ENCODE measurements at places on chromosomes 5 and 9.
A peak's percentile ranks its signal among the peaks of the same experiment; 100 is the strongest.

DNA sequence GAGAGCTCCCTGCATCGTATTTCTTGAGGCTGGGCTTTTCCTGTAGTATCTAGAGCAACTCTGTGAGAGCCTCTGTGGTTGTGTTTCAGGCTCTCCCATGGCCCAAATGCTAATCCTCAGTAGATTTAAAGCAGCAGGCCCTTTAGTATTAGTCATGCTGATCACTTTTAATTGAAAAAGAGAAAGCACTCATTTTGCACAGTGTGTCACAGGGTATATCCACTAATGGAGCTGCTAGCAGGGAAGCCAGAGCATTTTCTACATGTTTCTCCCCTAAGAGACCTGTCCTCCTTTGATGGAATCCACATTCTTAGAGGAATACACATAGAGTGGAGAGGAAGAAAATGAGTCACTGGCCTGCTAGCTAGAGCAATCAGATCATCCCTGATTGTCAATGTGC, 348.5 kb downstream of the TMEM232 start:
- DNase-seq, result no peak

- DNase-seq, result no peak
These were observed 113.6 kb downstream of the DPYSL3 start for GRCh38 chr5:147396070-147396823.

GRCh38 chr5:93186076-93186682, 394.8 kb downstream of the NR2F1-AS1 start:
- no peak for DNase-seq

DNA sequence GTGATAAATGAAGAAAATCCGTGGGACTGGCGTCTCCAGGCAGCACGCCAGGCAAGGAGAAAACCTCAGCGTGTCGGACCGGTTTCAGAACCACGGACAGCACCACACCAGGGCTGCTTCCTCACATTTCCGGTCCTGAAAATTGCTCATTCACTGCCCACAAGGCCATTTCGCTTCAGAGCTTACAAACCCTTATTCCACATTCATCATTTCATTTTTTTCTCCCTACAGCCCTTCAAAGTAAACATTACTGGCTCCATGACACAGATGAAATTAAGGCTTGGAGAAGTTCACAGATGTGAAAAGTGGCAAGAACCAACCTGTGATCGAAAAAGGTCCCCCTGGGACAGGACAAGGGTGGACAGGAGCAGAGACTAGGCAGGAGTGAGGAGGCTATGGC, 1.5 kb upstream of the GPRIN1 start:
- DNase-seq, result peak; percentile 82

DNA sequence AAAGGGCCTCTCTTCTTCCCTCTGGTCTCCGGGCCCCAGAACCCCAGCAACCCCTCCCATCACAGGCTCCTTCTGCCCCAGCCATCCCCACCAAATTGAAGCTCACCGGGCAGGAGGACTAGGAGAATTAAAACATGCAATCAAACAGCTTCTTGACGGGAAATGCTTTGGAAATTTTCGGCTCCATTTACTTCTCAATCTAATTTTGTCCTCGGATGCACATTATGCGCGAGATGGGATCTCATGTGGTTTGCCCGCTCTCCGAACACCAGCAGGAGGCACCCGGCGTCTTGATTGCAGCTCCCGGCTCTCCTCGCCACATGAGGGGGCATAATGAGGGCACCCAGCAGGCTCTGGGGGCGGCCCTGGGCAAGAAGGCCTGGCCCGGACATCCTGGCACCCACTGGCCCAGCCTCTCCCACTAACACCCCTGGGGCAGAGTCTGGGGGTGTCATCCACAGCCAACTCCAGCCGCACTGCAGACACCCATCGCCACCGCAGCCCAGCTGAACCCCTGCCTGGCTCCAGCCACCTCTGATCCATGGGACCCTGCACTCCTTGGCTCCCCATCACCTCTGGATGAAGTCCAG, 135.5 kb downstream of the PAX5 start:
- DNase-seq, result no peak

GRCh38 chr9:2085716-2086115, 70.6 kb downstream of the SMARCA2 start:
- DNase-seq, result no peak

DNA sequence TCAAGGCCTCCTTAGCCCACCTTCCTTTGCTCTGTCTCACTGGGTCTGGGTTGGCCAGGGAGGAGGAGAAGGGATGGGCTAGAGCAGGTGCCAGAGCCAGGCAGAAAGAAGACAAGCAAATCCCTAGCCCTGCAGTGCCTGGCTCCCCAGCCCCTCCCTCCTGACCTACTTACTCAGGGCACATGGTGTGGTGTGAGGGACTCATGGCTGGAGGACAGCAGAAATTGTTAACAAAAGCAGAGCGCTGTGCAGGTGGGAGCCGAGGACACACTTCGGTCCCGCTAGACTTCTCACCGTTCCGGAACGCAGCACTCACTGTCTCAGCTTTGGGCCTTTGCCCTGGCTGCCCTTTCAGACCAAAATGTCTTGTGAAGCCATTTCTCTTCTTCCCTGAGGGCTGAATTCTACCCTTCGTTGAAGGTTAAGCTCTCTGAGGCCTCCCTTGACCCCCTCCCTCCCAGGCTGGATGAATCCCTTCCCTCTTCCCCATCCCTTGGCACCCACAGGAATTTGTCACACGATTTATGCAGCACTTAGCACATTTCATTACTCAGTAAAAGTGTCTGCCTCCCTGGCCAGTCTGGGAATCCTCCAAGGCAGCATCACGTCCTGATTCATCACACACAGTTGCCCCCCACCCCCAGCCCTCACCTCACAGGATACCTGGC, 263.9 kb upstream of the TRPC7 start:
- DNase-seq, result no peak

DNA sequence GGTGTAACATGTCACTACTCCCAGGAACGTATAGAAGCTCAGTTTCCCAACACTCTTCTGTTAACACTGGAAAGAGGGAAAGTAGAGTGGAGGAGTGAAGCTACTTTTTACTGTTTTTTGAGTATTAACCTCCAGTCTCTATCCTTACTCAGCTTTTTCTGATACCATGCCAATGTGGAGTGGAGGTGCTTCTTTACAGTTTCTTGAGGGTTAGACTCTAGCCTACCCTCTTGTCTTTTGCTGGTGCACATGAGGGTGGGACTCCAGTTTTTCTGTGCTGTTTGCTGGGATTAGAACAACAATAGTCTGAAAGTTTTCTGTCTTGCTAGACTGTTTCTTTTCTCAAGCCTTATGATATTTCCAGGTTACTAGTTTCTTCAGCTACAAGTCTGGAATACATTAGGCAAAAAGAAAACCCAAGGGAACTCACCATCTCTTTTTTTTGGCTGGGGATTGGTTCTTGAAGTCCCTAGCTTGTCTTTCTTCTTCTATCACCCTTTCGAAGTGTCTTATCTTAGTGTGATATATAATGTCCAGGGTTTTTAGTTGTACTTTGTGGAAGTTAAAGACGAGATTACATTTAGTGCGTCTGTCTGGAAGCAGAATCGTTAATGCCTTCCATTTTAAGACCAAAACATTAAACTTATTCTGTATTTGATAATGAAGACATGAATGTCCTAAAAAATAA, 35.9 kb downstream of the PRR16 start:
- DNase-seq, result no peak

DNA sequence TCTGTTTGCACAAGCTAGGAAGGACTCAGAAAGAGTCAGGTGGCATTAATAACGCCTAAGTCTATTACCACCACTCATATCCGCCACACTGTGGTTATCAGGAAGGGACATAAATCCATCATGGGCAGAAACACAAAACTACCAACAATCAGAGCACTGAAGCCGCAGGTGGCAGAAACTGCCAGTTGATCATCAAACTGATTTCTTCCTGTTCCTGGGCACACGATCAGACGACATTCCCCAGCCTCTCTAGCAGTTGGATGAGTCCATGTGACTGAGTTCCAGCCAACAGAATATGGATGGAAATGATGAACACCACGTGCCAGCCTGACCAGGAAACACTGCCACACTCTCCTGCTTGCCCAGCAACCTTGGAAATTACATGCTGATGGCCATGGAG, 181.7 kb downstream of the ELAVL2 start:
- no peak for DNase-seq

- DNase-seq, result peak; percentile 15
These were observed 95.8 kb downstream of the CFAP90 start for GRCh38 chr5:7754997-7755596.

DNA sequence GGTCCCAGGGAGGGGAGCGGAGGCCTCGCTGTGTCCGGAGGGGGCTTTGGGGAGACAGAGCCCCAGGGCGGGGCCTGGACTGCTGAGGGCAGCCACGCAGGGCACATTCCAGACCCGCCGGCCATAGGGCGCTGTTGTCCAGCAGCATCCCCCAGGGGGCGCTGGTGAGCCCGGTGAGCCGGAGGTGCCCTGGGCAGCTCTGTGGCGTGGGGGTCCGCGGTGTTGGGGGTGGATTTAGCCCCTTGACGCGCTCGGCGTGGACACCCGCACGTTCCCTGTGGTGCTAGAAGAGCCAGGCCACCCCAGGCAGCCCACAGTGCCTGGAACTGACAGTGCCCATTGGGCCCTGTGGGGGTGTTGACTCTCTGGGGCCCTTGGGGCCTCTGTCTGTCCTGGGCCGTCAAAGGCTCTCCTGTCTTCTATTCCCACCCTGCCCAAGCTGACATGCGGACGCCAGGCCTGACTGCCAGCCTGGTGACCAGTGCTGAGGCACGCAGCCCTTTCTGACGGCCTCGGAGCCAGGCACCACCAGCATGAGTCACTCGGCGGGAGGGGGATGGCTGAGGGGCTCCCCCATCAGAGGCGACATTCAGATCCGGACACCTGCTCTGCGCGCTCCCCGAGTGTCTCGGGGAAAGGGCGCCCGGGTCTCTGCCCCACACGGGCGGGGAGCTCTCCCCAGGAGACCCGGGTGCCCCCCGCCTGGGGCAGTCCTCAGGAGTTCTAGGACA, 23.9 kb downstream of the TPPP start:
- peak; percentile 73 for DNase-seq

- DNase-seq, result no peak
These were observed 136.8 kb downstream of the CFAP90 start for GRCh38 chr5:7714119-7714518.

GRCh38 chr5:79759848-79760247, 70.2 kb downstream of the CMYA5 start:
- DNase-seq, result no peak

- no peak for DNase-seq
These were observed 389.6 kb downstream of the SEMA5A start for GRCh38 chr5:9156282-9156681.
